ENCODE measurements at places on chromosomes 4 and X.

- no peak for DNase-seq
Measured at GRCh38 chr4:176451443-176451842, 131.7 kb downstream of the SPCS3 start.

- DNase-seq = no peak
Measured at GRCh38 chrX:134254511-134254910, 17.5 kb downstream of the CCDC160 start.

GRCh38 chr4:125489952-125490690, 175.4 kb downstream of the FAT4 start:
- no peak for DNase-seq

GRCh38 chr4:46450556-46450955, 60.6 kb upstream of the GABRA2 start:
- DNase-seq = no peak

GRCh38 chr4:53480909-53481308, 103.5 kb downstream of the FIP1L1 start:
- DNase-seq = no peak

GRCh38 chr4:84966382-84967242, at the start of gene WDFY3:
WDFY3 (minus strand) TSS chr4:84966690; CDS start chr4:84860591, 106,099 bp downstream.
- DNase-seq = no peak

Data from activated CD4-positive, alpha-beta T cell treated with anti-CD3 and anti-CD28 coated beads, Interleukin-2, amount 50 U/mL, for 24 hours (primary cell).